Activated naive CD4-positive, alpha-beta T cell (primary cell): ENCODE measurements at places on chromosomes 5 and 9.

- no peak for DNase-seq
These were observed 947.8 kb downstream of the NR2F1-AS1 start for GRCh38 chr5:92633176-92633575.

DNA sequence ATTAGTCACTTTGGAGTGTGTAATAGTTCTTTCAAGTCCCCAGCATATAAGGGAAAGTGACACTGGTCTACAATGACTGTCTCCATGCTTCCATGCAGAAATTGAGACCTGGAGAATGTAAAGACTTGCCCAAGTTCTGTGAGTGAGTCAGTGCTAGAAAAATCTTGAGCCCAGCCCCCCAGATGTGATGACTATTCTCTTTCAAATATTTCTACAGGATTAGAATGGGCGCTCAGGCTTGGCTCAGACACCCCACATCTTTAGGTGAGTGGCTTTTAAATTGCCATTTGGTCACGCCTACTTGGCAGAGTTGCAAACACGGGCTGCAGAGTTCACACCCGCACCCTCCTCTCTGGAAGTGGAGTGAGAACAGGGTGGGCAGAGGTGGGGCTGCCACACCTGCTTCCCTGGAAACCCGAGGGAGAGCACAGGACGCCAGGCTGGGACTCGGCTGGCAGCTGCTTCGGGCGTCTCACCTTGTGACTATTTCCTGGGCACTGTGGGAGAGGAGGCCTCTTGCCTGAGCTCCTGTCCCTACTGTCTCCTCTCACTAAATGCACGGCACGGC, 37.6 kb downstream of the ROPN1L start:
- no peak for DNase-seq

DNA sequence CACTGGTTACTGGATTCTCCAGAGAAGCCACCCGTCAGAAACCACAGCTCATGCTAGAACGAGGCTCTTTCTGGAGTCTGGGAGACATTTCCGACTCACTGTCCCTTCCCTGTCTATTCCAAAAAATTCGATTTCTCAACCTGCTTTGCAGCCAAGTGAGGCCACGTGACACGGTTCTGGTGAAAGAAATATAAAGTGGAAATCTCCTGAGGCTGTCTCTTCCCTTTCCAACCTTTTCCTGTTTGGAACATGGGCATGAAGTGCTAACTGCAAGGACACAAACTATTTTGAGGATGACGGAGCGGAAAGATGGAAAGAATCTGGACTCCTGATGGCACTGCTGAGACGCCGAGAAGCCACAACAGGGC, 6.1 kb upstream of the PTGS1 start:
- no peak for DNase-seq

DNA sequence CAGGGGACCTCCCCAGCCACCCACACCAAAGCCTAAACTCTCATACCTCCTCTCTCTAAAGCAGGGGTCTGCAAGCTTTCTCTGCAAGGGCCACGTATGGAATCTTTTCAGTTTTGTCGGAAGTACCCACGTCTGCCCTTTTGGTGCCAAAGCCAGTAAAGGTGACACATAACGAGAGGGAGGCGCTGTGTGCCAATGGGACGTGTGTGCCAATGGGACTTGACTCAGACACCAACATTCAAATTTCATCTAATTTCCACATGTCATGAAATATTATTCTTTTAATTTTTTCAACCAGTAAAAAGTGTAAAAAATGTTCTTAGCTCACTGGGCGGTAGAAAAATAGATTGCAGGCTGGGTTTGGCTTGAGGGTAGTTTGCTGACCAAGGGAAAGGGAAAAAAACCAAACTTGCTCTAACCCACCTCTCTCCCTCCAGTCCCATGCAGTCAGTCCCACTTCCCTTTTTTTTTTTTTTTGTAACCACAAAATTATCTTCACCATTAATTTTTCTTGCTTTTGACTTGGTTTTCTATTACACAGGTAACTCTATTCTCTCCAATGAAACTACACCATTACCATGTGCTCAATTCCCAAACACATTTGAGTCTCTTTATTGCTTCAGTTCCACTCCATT, 25.5 kb downstream of the OR2V1 start:
- no peak for DNase-seq

GRCh38 chr5:76684756-76685519, 31.0 kb upstream of the F2R start:
- DNase-seq, result no peak

- DNase-seq, result peak; percentile 51
These were observed 552 bp downstream of the TMEM141 start for GRCh38 chr9:136791516-136792276.

DNA sequence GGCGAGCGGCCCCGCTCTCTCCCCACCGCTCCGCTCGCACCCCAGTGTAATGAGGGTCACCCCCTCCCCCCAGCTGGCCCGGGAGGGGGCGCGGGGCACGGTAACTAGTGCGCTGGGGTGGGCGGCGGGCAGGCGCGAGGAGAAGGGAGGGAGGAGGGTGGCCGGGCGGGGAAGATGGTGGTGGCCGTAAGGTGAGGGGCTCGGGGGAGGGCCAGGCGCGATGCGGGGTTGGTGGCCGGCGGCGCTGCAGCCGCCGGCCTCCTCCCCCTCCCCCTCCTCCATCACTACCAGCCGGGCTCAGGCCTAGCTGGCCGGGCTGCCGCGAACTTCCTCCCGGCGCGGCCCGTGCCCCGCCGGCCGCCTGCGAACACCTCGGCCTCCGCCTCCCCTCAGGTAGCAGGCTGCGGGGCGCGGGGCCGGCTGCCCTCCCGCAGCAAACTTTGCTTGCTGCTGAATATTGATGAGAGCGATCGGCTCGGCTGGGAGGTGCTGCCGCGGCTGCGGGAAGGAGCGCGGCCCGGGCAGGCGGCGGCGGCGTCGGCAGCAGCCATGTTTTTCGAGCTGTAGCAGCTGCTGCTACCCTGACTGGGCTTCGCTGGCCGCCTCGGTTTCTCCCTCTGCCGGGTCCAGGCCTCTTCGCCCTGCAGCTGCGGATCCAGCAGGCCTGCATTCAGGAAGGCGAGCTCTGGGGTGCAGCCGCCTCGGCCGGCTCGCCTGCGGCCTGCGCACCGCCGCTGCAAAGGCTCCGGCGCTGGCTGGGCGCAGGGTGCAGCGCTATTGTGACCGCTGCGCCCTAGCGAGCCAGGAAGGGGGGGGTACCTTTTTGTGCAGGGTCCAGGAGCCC, 502 bp downstream of the NSD1 start:
- no peak for DNase-seq

DNA sequence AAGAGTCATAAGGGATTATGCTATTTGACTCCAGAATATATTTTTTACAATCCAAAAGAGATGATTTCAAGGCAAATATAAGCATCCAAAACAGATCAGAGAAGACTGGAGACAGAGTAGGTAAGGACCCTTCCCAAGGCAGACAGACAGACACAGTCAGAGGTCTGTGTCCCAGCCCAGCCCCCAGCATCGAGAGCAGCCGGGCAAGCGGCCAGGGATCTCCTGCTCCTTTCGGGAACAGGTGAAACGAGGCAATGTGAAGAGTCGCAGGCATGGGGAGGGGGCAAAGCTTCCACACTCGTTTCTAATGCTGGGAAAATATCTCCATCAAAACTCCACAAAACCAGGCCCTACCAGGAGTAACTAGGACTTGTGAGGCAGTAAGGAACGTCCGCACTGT, 5.8 kb downstream of the PAEP start:
- no peak for DNase-seq

DNA sequence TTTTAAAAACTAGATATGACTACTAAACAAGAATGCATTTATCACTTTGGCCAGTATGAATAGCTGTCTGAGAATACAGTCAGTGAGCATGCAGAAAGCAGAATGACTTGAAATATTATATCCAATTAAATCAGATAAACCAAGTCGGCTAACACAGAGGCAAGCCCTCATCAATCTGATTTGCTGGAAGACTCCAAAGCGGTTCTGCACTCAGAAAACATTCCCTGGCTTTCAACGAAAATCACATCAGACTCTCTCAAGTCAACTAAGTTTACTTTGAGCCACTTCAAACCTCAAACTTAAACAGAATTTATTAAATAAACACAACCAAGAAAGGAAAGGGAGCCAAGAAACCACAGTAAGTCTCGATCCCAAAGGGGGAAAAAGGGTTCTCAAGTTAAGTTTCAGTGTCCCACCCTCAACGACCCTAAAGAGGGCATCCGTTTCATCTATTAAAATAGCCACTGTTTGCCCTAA, 1.4 kb downstream of the MYO10 start:
- DNase-seq, result no peak

- DNase-seq, result no peak
These were observed 51.2 kb downstream of the MAN2A1 start for GRCh38 chr5:109740966-109741365.

DNA sequence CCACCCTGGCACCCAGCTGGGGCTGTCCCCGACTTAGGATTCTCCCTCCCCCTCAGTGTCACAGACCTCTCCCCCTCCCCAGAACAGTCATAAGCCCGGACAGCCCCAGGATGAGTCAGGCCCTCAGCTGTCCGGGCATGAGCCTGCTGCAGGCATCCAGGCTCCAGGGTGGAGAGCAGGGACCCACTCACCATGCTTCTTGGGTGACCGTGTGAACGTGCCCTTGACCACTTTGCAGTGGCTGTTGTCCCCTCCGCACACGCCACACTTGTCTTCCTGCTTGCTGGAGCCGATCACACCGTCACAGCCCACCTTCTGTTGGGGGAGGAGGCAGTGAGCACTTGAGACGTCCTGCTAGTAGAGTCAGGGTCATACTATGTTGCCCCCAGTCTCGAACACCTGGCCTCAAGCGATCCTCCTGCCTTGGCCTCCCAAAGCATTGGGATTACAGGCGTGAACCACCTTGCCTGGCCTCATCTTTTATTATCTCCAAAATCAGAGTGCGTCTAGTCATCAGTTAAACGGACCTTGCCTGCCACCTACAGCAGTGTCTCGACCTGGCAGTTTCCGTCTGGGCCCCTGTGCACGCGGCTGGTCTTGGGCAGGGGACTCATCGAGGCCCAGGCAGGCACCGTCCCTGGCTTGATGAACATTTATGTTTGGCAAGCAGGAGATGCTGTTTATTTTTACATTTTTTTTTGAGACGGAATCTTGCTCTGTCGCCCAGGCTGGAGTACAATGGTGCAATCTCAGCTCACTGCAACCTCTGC, 72.6 kb downstream of the ZNF354C start:
- no peak for DNase-seq
